ENCODE measurements at places on chromosomes 5 and 9.

GRCh38 chr5:143337946-143338345 is 65.5 kb downstream of the NR3C1 start:
- no peak for DNase-seq
- H3K4me1 ChIP-seq, result no peaks in the 10 kb centered on the region

- peaks cover 6% of the 10 kb centered on the region for H3K4me1 ChIP-seq
- peak overlapping the region; percentile 95 for H3K27ac ChIP-seq
- no peaks in the 10 kb centered on the region for H3K27me3 ChIP-seq
- peak; percentile 36 for DNase-seq
Measured at GRCh38 chr5:40682154-40683017, 2.7 kb downstream of the PTGER4 start.

- DNase-seq, result peak; percentile 61
- peak overlapping the region; percentile 79 for H3K27ac ChIP-seq
- H3K4me1 ChIP-seq, result peaks cover 10% of the 10 kb centered on the region
- no peaks in the 10 kb centered on the region for H3K36me3 ChIP-seq
- peak overlapping the region; percentile 9 for H3K4me3 ChIP-seq
Measured at GRCh38 chr5:177494346-177495195, 2.8 kb downstream of the PDLIM7 start.

- H3K4me1 ChIP-seq, result no peaks in the 10 kb centered on the region
- no peak overlapping the region for H3K4me3 ChIP-seq
- no peaks in the 10 kb centered on the region for H3K36me3 ChIP-seq
- DNase-seq, result no peak
- peaks cover 13% of the 10 kb centered on the region for H3K27me3 ChIP-seq
Measured at GRCh38 chr9:105661011-105661410, 1.2 kb upstream of the TAL2 start.

- H3K27me3 ChIP-seq, result no peaks in the 10 kb centered on the region
- no peaks in the 10 kb centered on the region for H3K4me1 ChIP-seq
- DNase-seq, result no peak
- no peak overlapping the region for H3K27ac ChIP-seq
- H3K4me3 ChIP-seq, result no peak overlapping the region
Measured at GRCh38 chr5:160173-160510, 31.2 kb upstream of the LRRC14B start.

DNA sequence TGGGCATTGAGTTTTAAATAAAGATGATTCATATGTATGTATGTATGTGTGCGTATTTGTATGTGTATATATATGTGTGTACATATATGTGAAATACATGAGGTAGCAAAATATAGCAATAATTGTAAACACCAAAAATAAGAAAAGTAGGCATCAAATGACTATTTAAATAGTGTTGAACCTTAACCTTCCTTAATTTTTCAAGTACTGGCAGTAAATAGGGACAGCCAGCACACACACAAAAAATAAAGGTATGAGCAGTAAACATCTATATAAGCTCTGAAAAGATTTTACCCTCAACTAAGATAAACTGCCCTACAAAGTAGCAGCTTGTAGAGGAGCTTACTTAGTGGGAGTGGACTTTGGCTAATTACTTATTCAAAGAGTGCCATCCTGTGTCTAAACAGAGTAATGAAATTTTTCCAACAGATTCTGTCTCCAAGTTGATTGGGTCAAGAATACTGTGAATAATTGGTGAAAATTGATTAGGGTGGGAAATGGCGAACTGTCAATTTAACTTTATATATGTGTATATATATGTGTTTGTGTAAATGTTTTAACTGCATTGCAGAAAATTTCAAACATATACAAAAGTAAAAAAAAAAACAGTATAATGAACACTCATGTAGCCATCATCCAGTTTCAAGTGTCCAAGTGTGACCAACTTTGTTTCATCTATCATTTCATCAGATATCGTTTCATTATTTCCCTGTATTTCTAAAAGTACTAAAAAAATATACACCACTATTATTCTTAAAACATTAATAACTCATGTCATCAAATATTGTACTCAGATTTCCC is 2.0 kb upstream of the ADAMTS6 start:
- no peaks in the 10 kb centered on the region for H3K36me3 ChIP-seq
- DNase-seq, result no peak
- peak overlapping the region; percentile 73 for H3K27ac ChIP-seq

- no peaks in the 10 kb centered on the region for H3K4me1 ChIP-seq
- no peaks in the 10 kb centered on the region for H3K27me3 ChIP-seq
- no peaks in the 10 kb centered on the region for H3K36me3 ChIP-seq
- no peak overlapping the region for H3K27ac ChIP-seq
- H3K4me3 ChIP-seq, result no peak overlapping the region
Measured at GRCh38 chr5:152527358-152528052, 122.4 kb upstream of the NMUR2 start.

DNA sequence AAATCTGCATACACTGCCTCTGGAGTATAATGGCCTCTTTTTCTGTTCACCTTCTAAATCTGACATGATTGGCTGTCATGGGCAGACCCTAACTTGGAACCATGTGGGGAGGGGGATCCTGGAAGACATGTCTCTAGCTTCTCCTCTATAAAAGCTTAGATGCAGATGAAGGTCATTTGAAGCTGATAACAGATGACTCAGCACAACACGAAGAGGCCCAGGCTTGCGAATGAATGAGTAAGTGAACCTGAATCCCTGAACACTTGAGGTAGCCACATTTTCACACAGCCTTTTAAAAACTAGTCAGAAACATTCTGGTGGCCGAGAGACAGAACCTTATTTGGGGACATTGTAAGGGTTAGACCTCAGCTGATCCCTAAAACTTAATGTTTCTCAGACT is 282.6 kb downstream of the ELAVL2 start:
- H3K27ac ChIP-seq, result no peak overlapping the region
- H3K27me3 ChIP-seq, result no peaks in the 10 kb centered on the region
- no peaks in the 10 kb centered on the region for H3K36me3 ChIP-seq
- H3K4me1 ChIP-seq, result no peaks in the 10 kb centered on the region
- no peak for DNase-seq
- no peak overlapping the region for H3K4me3 ChIP-seq

- H3K27ac ChIP-seq, result no peak overlapping the region
- DNase-seq, result no peak
- H3K4me1 ChIP-seq, result no peaks in the 10 kb centered on the region
- no peaks in the 10 kb centered on the region for H3K27me3 ChIP-seq
Measured at GRCh38 chr5:94440015-94440414, 178.4 kb downstream of the KIAA0825 start.

GRCh38 chr9:3993773-3994172 is 306.1 kb downstream of the GLIS3 start:
- no peaks in the 10 kb centered on the region for H3K4me1 ChIP-seq
- no peak overlapping the region for H3K4me3 ChIP-seq
- H3K36me3 ChIP-seq, result no peaks in the 10 kb centered on the region
- H3K27ac ChIP-seq, result no peak overlapping the region
- H3K27me3 ChIP-seq, result no peaks in the 10 kb centered on the region
- DNase-seq, result no peak

GRCh38 chr5:149210968-149211490 is 60.6 kb upstream of the AFAP1L1 start:
- no peak overlapping the region for H3K27ac ChIP-seq
- H3K4me1 ChIP-seq, result no peaks in the 10 kb centered on the region
- H3K36me3 ChIP-seq, result no peaks in the 10 kb centered on the region

- DNase-seq, result no peak
- no peaks in the 10 kb centered on the region for H3K36me3 ChIP-seq
- no peak overlapping the region for H3K27ac ChIP-seq
- H3K27me3 ChIP-seq, result no peaks in the 10 kb centered on the region
- H3K4me3 ChIP-seq, result no peak overlapping the region
Measured at GRCh38 chr9:17219261-17219660, 84.4 kb downstream of the CNTLN start.

DNA sequence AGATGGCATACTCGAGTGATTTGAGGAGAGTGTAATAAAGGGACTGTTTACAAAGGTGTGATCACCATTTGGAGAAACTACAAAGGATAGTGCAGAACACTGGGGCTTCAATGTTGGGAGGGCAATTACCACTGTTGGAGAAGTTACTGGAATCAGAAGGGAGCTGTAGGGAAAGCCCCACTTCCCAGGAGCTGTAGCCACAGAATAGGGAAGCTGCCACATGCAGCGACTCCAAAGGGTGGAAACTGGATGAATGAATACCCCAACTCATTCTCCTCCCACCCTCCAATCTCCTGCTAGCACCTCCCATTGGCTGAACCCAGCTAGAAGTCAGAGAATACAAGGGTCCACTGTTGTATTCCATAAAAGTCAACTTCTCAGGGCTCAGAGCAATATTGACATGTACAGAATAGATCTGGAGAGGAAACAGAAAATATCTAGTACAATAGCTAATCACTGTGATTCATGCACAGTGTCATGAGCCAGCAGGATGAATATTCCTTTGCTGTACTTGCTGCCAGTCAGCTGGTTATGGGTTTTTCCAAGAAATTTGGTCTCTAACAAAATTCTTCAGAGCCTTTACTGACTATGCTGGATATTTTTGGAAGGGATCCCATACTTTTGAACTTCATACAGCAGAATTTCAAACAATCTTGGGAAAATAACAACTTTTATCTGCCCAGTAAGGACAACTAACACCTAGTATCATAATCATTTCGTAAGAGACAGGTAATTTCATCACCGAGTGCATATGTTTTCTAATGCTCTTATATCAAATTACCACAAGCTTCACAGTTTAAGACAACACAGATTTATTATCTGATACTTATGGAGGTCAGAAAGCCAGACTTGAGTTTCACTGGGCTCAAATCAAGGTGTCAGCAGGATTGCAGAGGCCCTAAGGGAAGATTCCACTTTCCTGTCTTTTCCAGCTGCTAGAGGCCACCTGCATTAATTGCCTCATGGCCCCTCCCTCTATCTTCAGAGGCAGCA is 39.6 kb downstream of the PDCD1LG2 start:
- no peaks in the 10 kb centered on the region for H3K4me1 ChIP-seq
- H3K36me3 ChIP-seq, result no peaks in the 10 kb centered on the region
- no peak overlapping the region for H3K4me3 ChIP-seq
- no peak overlapping the region for H3K27ac ChIP-seq
- no peak for DNase-seq
- H3K27me3 ChIP-seq, result no peaks in the 10 kb centered on the region

- H3K4me3 ChIP-seq, result no peak overlapping the region
- H3K27me3 ChIP-seq, result no peaks in the 10 kb centered on the region
Measured at GRCh38 chr5:85476617-85477016, 1091.9 kb upstream of the EDIL3 start.

- H3K27ac ChIP-seq, result no peak overlapping the region
- no peaks in the 10 kb centered on the region for H3K27me3 ChIP-seq
- no peak overlapping the region for H3K4me3 ChIP-seq
- no peak for DNase-seq
- no peaks in the 10 kb centered on the region for H3K4me1 ChIP-seq
Measured at GRCh38 chr5:175746851-175747250, 89.0 kb downstream of the HRH2 start.

Measured in colonic mucosa (tissue), 4 donors.